Frontal cortex (tissue), 4 donors: ENCODE measurements at places on chromosomes 6 and 20. TPM values are rescaled to one million over a fixed set of nuclear protein-coding genes. Genes with fewer than 3 reads are reported as not detected.

DNA sequence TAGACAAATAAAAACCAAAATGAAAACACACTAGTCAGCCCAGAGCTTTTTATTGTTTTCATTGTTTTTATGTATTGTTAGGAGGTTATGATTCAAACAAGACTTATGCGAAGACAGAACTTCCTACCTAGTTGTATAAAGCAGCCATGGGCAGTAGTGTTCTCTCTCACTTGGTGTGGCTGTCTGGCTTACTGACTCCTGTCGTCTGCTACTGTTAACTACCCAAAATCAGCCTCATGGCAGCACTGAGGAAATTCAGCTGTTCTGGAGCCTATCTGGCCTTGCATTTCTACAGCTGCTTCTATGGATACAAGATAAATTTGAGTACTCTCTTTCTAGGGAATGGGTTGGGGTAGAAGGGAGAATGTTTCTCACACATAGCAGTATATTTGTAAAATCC, 20.4 kb downstream of the VTA1 start:
- no peak for DNase-seq

GRCh38 chr6:17505767-17506280, 94.3 kb upstream of the FAM8A1 start:
- DNase-seq: no peak

DNA sequence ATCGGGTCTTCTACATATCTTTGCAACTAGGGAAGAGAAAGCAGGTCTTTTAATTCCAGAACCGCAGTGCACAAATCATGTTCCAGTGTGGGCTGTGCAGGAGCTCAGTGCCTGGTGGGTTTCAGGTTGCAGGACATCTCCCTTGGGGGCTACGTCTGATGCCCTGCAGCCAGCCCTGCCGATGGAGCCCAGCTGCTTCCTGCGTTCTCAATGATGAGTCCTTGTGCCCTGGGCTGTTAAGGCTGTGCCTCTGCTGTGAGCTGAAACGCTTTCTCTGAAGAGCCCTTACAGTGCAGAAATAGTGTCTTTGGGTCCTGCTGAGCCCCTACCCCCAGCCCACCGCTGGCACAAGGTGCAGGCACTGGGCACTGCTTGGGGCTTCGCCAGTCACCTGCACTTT, 192.9 kb downstream of the SYNDIG1 start:
- no peak for DNase-seq

DNA sequence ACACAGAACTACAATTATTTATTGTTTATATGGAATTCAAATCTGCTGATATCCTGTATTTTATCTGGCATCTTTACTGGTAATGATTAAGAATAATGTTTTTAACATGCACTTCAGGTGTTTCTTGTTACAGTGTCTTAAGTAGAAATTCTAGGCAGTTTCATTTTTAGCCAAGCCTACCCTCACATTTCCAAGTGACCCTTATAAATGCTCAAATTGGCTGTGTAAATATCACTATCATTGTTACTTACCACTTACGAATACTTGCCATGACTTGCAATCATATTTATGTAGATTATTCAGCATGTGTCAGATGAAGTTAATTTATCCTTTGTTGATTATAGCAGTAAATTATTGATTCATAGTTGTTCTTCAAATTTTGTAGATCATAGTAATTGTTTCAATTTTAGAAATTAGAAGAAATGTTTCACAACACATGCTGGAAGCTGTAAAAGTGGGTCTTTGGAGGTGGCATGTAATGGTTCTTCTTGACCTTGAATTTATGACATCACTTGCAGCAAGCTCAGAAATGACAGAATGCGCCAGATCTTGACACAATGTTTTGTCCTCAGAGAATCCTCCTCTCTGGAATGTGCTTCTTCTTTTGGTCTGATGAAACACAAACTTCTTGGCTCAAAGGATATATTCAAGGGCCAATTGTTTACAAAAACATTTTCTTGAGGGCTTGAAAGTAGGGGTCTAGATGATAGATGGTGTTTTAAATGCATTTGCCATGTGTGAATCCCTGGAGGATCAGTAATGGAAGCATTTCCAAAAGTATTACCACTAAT, 471.8 kb downstream of the COL12A1 start:
- DNase-seq: no peak

- DNase-seq: no peak
Measured at GRCh38 chr20:44646023-44646640, 5.4 kb downstream of the ADA start.

Gene CST1
- not detected for total RNA-seq

Gene SEC23B
- total RNA-seq: 68.9 TPM

Gene PRR18
- under 0.01 TPM for total RNA-seq
